ENCODE measurements at places on chromosomes 3 and 15. TPM values are rescaled to one million over a fixed set of nuclear protein-coding genes. Genes with fewer than 3 reads are reported as not detected.

DNA sequence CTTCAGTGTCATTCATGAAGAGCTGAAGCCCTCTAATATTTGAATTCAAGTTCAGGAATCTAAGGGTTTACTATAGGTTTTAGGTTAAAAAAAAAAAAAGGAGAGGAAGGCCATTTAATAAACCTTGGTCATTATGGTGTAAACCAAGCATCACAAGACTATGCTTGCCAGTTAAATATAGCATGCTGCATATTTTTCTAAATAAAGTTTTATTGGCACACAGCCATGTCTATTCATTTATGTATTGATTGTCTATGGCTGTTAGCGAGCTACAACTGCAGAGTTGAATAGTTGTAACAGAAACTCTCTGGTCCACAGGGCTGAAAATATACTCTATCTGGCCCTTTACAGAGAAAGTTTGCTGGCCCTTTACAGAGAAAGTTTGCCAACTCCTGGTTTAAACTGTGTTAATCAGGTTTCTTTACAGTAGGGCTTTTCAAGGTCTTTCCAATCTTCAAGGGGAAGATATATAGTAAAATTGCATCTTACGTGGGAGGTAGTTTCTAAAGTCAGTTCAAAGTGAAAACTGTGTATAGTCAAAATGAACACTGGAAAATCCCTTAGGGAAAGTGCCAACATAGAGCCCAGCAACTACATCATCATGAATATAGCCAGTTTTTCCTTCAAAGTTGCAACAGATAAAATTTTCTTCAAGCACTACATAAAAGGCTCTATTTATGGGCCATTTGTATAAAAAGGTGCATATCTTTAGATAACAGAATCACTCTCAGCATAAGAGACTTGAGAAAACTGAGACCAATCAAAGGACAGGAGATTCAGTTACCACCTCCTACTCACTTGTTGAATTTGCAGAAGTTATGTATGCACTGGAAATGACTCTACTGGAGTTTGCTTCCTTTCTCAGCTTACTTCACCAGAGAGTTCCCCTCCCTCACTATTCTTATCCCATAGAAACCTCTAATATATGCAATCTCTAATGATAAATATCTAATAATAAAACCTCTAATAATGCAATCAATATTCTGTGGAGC is 49.7 kb upstream of the FRMD4B start:
- H3K36me3 ChIP-seq = no peaks in the 10 kb centered on the region
- H3K27ac ChIP-seq = no peak overlapping the region
- DNase-seq = no peak

- H3K4me3 ChIP-seq = no peak overlapping the region
- no peak for DNase-seq
- no peak overlapping the region for H3K27ac ChIP-seq
- peaks cover 6% of the 10 kb centered on the region for H3K27me3 ChIP-seq
- no peaks in the 10 kb centered on the region for H3K36me3 ChIP-seq
- H3K4me1 ChIP-seq = peaks cover 5% of the 10 kb centered on the region
Observed at GRCh38 chr3:126983276-126983652, 349 bp downstream of the PLXNA1 start.

EPHB1 gene
- 0.50 TPM for total RNA-seq

- H3K4me1 ChIP-seq = peaks cover 5% of the 10 kb centered on the region
- DNase-seq = no peak
- H3K27ac ChIP-seq = no peak overlapping the region
- no peaks in the 10 kb centered on the region for H3K36me3 ChIP-seq
Observed at GRCh38 chr15:68442041-68442440, 10.1 kb upstream of the ITGA11 start.

GRCh38 chr15:96838081-96838480 is 507.6 kb downstream of the NR2F2 start:
- no peak overlapping the region for H3K4me3 ChIP-seq
- H3K27me3 ChIP-seq = no peaks in the 10 kb centered on the region
- H3K27ac ChIP-seq = no peak overlapping the region

- H3K27me3 ChIP-seq = no peaks in the 10 kb centered on the region
- H3K27ac ChIP-seq = no peak overlapping the region
- H3K4me3 ChIP-seq = no peak overlapping the region
- no peaks in the 10 kb centered on the region for H3K36me3 ChIP-seq
- DNase-seq = peak; percentile 51
Observed at GRCh38 chr3:69115731-69116130, 6.7 kb downstream of the LMOD3 start.

GRCh38 chr3:114058646-114059045 is 2.1 kb downstream of the QTRT2 start:
- no peaks in the 10 kb centered on the region for H3K27me3 ChIP-seq
- no peaks in the 10 kb centered on the region for H3K4me1 ChIP-seq
- H3K36me3 ChIP-seq = no peaks in the 10 kb centered on the region
- no peak overlapping the region for H3K4me3 ChIP-seq

CEP70 gene
- 32.4 TPM for total RNA-seq

TMEM207 gene
- total RNA-seq = not detected

DNA sequence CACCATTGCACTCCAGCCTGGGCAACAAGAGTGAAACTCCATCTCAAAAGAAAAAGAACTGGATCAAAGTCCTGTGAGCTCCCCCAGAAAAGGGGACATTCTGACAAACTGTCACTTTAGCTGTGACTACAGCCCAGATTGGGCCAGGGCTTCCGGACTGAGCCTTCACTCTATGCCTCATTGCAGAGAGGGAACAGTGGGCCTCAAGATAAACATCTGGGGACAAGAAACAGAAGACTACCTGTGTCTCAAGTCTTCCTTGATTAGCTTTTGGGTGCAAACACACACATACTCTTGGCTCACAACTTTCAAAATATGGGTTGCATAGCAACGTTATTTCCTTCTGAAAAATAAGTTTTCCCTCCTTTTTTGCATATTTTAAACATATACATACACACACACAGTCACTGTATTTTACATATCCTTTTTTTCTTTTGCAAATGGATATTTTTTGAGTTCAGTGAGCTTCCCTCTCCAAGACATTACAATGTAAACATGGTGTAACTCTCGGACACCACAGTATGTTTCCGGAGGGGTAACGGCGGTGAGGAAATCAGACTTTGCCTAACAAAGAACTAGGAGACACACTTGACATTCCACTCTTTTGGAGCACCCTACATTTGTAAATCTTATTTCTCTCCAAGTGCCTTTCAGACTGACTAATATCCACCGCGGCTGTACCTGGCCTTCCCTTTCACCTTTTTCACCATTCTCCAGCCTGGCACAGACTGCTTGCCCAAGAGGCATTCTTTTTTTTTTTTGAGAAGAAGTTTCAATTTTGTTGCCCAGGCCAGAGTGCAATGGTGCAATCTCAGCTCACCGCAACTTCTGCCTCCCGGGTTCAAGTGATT is 3.5 kb downstream of the TKT start:
- no peaks in the 10 kb centered on the region for H3K27me3 ChIP-seq
- no peak overlapping the region for H3K27ac ChIP-seq
- DNase-seq = peak; percentile 33
- peak overlapping the region; percentile 97 for H3K4me3 ChIP-seq
- peaks cover 3% of the 10 kb centered on the region for H3K36me3 ChIP-seq

DISP2 gene
- total RNA-seq = 0.26 TPM

DNA sequence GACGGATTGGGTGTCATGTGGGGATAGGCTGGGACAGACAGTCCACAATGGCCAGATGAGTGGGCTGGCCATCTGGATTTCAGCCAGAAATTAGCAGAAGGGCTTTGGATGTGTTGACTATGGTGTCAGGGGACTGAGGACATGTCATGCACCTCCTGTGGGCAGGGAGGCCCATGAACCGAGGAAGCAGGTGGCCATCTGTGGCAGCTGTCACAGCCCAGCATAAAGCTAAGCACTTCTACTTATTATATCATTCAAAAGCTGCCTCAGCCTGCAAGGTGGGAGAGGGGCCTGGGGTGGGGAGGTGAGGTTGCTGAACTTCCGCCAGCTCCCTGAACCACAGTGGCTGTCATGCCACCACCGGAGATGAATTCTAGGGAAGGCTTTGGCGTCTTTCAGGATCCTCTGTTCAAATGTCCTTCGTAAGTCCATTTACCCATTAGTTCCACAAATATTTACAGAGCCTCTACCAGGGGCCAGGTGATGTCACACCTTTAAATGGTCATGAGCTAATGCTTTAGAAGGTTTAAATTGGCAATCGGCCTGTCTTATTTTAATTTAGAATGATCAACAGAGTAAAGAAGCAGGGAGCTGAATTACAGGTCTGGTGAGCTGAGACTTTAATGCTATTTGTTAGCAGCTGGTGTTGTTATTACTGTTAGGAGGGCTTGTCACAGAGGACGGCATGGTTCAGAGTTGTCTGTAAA is 23.6 kb upstream of the CAV3 start:
- peaks cover 2% of the 10 kb centered on the region for H3K4me1 ChIP-seq
- H3K27ac ChIP-seq = no peak overlapping the region
- H3K4me3 ChIP-seq = no peak overlapping the region
- no peaks in the 10 kb centered on the region for H3K27me3 ChIP-seq

RTP3 gene
- not detected for total RNA-seq

ISL2 gene
- 0.26 TPM for total RNA-seq

DNA sequence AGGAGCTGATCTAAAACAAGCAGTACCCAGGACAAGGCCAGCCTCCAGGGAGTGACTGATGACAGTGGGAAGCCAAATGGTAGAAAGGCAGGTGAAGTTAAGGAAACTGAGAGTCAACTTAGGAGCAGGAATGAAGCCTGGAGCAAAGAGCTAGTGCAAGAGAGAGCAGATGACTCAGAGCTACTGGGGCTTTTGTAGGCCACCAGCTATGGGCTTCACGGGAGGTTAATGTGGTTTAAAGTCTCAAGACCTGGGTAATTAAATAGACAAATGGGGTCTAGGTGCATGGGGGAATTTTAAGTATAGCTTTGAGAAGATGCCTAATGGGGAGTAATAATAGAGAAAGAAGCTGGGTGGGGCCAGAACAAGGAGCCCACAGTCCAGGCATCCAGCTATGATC is 3.1 kb downstream of the CD86 start:
- no peaks in the 10 kb centered on the region for H3K27me3 ChIP-seq
- no peaks in the 10 kb centered on the region for H3K36me3 ChIP-seq
- H3K4me1 ChIP-seq = no peaks in the 10 kb centered on the region
- no peak overlapping the region for H3K4me3 ChIP-seq
- no peak for DNase-seq

DNA sequence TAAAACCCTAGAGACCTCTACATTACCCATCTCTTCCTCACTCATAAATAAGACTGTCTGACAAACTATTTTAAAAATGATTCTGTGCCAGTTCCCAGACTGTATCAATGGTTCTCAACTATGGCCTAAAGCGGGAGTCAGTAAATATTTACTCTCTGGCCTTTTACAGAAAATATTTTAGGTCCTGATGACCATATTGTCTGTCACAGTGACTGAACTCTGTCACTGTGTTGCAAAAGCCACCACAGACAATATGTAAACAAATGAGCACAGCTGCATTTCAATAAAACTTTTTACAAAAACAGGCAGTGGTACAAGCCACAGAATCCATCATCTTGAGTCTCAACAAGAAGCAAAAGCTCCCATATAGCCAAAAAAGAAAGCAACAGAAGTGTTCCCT is 45.4 kb downstream of the PLOD2 start:
- H3K4me1 ChIP-seq = no peaks in the 10 kb centered on the region
- no peak for DNase-seq
- no peak overlapping the region for H3K27ac ChIP-seq
- no peak overlapping the region for H3K4me3 ChIP-seq

DNA sequence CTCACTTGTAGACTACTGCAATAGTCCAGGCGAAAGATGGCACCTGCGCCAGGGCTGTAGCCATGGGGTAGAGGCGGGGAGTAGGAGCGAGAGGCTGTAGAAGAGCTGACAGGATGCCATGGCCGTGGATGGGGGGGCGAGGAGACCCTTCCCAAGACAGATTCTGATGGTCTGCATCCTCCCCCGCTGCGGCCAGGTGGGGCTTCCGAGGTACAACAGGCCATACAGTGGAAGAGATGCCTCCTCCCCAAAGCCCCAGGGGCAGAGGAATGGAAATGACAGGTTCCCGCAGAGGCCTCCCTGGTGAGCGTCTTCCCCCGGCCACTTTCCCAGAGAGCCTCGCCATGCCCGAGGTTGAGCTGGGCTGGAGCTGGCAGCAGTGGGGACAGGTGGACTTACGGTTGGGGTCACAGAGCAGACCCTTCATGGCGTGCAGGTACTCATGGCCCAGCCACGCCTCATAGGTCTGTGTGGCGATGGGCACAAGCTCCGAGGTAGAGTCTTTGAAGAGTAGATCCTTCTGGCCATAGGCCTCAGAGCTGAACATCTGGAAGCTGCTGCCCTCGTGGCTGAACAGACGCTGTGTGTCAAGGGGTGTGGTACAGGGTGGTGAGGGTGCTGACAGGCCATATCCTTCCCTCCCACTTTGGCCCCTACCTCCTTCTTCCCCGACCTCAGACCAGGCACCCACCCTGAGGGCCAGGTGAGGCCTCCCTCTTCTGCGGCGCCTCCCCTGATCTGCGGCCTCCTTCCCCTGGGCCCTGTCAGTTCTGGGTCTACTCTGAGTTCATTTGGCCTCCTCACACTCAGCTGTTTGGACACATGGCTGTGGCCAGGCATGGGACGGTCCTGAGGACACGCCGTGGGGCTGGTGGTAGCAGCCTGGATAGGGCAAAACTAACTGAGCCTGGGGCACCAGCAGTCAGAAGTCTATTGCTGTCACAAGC is 13.6 kb downstream of the MELTF start:
- no peak overlapping the region for H3K4me3 ChIP-seq
- no peaks in the 10 kb centered on the region for H3K4me1 ChIP-seq
- H3K36me3 ChIP-seq = no peaks in the 10 kb centered on the region
- DNase-seq = no peak
- peaks cover 8% of the 10 kb centered on the region for H3K27me3 ChIP-seq

- H3K27me3 ChIP-seq = no peaks in the 10 kb centered on the region
- DNase-seq = no peak
- H3K27ac ChIP-seq = no peak overlapping the region
- H3K36me3 ChIP-seq = no peaks in the 10 kb centered on the region
- no peaks in the 10 kb centered on the region for H3K4me1 ChIP-seq
- H3K4me3 ChIP-seq = no peak overlapping the region
Observed at GRCh38 chr3:140905559-140905958, 36.1 kb upstream of the SLC25A36 start.

GRCh38 chr15:27627623-27628022 is 471.5 kb downstream of the OCA2 start:
- H3K4me1 ChIP-seq = no peaks in the 10 kb centered on the region
- no peaks in the 10 kb centered on the region for H3K27me3 ChIP-seq
- H3K36me3 ChIP-seq = no peaks in the 10 kb centered on the region
- DNase-seq = no peak
- H3K4me3 ChIP-seq = no peak overlapping the region

GRCh38 chr3:120350401-120350941 is 1.3 kb upstream of the LRRC58 start:
- DNase-seq = peak; percentile 74
- H3K4me3 ChIP-seq = peak overlapping the region; percentile 82
- H3K4me1 ChIP-seq = no peaks in the 10 kb centered on the region
- H3K36me3 ChIP-seq = no peaks in the 10 kb centered on the region
- H3K27me3 ChIP-seq = peaks cover 2% of the 10 kb centered on the region

SEMA3B gene
- total RNA-seq = 51.6 TPM

DNA sequence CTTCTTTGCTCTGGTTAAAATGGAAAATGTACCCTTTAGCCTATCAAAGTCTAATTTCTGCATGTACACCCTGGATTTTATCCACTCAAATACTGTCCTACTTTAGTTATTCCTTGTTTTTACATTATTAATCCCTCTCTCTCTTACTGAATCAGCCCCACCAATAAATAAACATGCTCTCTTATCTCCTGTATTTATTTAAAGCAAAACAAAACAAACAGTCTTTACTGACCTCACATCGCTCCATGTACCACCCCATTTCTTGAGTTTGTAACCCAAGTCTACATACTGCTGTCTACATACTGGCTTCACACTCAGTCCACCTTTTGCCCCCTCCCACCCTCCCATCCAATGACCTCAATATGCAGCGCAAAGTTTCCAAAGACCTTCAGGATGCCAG is 113.3 kb upstream of the RORA start:
- H3K4me3 ChIP-seq = no peak overlapping the region
- no peaks in the 10 kb centered on the region for H3K4me1 ChIP-seq
- no peak overlapping the region for H3K27ac ChIP-seq
- DNase-seq = no peak
